ENCODE measurements at places on chromosomes 7 and 10. TPM values are rescaled to one million over a fixed set of nuclear protein-coding genes. Genes with fewer than 3 reads are reported as not detected.

The TWIST1 gene
- polyA plus RNA-seq: 0.46 TPM

- DNase-seq: no peak
Measured at GRCh38 chr10:120782336-120782735, 68.8 kb upstream of the WDR11 start.

DNA sequence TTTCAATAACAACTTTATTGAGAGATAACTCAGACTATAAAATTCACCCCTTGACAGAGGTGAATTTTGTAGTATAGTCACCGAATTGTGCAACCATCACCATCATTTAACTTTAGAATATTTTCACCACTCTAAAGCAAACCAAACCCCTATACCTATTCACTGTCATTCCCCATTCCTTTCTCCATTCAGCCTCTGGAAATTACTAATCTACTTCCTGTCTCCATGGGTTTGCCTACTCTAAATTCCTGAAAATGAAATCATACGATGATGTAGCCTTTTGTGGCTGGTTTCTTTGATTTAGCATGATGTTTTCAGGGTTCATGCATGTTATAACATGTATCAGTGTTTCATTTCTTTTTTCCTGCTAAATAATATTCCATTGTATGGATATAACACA, 15.6 kb upstream of the LMTK2 start:
- no peak for DNase-seq

The SLC25A28 gene
- polyA plus RNA-seq: 47.6 TPM

DNA sequence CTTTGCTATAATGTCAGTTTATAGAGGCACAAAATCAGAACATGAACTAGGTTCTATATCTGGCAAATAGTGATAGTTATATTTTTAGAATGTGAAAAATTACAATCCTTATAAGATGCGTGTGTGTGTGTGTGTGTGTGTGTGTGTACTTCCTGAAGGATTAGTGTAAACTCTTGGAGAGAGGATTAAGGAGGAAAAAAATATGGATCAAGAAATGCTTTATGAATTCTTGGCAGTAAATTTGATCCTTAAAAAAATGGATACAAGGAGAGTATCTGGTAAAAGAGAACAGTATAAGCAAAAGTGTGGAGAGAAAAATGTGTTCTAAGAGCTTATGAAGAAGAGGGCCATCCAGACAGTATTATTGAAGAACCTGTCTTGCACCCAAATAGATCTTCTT, 484.3 kb downstream of the ADRA2A start:
- no peak for DNase-seq

GRCh38 chr10:78301481-78301880, 267.8 kb downstream of the RPS24 start:
- no peak for DNase-seq

GRCh38 chr7:116797612-116798011, 64.8 kb upstream of the CAPZA2 start:
- DNase-seq: no peak

The TLL2 gene
- 0.50 TPM for polyA plus RNA-seq

DNA sequence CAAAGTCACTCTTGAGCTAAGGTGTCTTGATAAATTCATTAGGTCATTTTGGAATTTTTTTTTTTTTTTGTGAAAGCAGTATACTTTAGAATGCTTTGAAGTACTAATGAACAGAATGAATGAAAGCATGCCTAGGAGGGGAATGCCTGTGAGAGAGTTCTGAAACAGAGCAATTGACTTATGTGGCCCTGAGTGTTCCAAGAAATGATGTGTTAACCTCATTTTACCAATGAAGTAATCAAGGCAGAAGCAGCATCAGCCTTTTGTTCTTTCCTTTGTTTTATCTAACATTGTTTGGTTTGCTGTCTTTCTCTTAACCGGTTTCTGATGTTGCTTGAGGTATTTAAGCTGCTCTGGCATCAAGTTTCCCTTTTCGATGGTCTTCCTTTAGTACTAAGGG, 154.6 kb upstream of the HGF start:
- no peak for DNase-seq

The RARRES2 gene
- 314 TPM for polyA plus RNA-seq

The COL28A1 gene
- 2.3 TPM for polyA plus RNA-seq

The NACAD gene
- polyA plus RNA-seq: 10.3 TPM

- no peak for DNase-seq
Measured at GRCh38 chr10:11243425-11244222, 226.0 kb downstream of the CELF2 start.

The TDRD1 gene
- polyA plus RNA-seq: 0.18 TPM

The VWA2 gene
- 30.6 TPM for polyA plus RNA-seq

The EVX1 gene
- not detected for polyA plus RNA-seq

Measured in right lung (tissue), 10 donors.